ENCODE measurements at places on chromosomes 5 and 9.

DNA sequence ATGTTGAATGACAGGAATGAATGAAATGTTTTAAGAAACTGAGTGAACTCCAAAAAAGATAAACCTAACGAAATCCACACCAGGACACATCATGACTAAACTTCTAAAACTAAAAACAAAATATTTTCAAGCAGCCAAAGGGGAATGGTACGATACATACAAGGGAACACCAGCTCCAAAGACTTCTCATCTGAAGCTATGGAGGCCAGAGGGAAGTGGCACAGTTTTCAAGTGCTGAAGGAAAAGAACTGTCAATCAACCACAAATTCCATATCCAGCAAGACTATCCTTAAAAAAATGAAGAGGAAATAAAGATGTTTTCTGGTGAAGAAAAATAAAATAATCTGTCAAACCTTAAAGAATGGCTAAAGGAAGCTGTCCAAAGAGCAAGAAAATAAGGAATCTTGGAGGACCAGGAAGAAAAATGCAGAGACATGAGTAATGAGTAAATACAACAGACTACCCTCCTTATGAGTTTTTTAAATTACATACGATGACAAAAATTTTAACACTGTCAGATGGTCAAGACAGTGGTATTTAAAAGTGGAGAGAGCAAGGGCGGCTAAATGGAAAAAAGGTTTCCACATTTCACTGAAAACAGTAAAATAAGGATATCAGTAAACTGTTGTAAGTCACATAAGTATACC lies 12.0 kb downstream of the CAMSAP1 start:
- no peak for DNase-seq

DNA sequence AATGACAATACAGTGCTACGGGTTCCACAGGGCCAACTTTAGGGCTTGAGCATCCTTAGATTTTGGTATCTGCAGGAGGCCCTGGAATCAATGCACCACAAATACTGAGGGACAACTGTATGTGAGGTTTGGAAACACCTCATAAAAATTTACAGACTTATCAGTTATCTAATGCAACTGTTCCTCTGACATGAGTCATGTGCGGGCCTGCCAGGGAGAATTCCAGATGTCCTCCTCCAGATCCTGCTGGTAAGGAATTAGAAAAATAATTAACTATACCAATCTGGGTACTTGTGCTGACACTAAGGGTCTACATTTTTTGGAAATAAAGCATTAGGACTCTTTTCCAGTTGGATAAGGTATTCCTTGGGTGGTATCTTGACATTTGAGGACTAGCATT lies 333.3 kb downstream of the ARRDC3 start:
- DNase-seq: no peak

GRCh38 chr5:103561685-103562452 lies 720 bp downstream of the NUDT12 start:
- DNase-seq: no peak

DNA sequence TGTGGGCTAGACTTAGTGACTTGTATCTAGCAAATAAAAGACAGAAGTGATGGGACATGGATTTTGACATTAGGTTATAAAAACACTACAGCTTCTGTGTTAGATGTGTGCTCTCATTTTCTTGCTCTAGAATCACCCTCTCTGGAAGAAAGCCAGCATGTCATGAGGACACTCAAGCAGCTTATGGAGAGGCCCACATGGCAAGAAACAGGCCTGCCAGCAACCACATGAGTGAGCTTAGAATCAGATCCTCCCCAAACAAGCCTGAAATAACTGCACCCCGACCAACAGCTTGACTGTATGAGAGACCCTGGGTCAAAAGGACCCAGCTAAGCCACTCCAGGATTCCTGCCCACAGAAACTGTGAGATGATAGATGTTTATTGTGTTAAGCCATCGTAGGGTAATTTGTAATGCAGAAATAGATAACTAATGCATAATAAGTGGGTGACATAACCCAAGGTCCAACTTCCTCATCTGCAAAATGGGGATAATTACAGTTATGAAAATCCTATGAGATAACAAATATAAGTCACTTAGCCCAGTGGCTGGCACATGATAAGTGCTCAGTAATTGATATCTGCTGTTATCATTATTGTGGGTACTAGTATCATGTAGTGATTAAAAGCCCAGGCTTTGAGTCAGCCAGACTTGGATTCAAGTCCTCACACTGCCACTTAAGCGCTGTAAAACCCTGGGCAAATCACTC lies 86.5 kb downstream of the KLHL3 start:
- DNase-seq: no peak

GRCh38 chr9:114671605-114672004 lies 10.4 kb downstream of the TEX48 start:
- no peak for DNase-seq

DNA sequence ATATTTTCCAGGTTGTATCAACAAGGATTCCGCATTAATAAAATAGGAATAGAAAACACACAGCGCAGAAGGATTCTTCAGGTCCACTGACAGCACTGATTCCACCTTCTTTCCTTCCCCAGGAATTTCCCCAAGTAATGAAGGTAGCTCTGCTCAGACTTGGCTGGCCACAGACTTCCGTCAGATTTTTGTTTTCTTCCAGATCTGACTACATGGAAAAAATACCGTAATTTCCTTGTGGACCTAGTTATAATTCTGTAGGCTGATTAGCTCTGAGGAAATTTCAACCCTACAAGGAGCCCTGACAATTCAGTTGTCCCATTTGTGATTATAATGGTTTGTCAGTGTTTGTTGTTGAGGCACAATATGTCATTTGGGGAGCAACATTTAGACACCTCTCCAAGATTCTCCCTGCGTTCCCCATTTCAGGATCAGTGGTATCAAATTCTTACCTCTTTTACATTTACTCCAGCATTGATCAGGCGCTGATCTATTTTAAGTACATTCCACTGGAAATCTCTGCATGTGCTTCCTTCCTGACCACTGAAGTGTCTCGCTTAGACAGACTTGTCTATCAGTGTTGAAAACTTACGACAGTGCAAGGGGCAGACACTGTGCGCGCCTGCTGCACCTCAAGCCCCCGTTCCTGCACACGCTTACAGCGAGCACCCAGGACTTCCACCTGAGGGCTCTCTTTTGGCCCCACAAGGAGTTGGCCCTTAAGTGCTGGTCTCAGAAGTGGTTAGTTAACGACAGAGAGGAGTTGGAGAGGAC lies 94.8 kb downstream of the LHFPL2 start:
- DNase-seq: no peak

- no peak for DNase-seq
Measured at GRCh38 chr5:99059685-99060084, 130.9 kb upstream of the CHD1 start.

DNA sequence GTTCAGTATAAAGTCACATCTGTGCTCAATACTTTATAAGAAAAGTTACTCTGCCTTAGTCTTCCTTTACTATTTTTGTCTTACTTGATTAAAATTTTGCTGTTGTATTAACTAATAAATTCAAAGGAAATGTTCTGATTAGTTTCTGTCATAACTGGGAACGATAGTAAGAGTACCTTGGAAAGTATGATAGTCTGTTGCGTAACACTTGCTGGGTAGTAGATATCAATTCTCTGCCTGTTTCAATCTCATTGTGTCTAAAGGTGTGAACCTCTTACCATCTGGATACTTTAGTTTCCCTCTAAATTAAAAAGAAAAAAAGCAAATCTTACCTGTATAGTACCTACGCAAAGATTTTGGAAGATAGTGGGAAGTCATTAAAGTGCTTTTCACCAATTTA lies 48.5 kb downstream of the COMMD10 start:
- no peak for DNase-seq

DNA sequence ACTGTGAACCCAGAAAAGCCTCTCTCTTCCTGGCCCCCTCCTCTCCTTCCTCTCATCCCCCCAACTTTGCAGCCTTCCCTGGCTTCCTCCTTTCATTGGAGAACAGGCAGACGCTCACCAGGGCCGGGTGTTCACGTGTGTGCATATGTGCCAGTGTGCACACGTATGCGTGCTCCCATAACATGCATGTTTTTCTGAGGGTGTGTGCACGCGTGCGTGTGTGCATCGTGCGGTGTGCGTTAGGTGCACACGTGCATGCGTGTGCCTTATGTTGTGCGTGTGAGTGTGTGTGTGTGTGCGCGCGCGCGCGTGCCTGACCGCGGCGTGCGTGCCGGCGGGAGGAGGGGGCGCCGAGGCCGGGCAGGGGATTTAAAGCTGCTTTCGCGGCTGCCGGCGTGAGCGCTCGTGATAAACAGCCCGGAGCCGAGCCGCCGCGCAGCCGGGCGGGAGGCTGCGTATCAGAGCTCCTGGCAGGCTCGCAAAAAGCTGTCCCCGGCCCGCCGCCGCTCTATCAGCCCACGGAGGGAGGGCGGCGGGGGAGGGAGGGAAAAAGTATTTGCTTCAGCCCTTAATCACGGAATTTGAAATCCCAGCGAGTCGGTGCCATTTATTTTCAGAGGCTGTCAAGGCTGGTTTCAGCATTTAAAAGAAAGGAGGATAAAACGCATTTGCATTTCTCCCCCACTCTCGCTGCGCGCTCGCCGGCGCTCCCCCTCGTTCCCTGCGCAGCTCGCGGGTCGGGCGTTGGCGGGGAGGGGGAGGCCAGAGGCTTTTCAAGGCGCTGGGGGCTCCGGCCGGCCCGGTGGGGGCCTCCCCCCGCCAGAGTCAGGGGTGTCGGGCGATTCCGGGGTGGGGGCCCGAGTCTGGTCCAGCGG lies 183.9 kb downstream of the C9orf50 start:
- DNase-seq: peak; percentile 26

DNA sequence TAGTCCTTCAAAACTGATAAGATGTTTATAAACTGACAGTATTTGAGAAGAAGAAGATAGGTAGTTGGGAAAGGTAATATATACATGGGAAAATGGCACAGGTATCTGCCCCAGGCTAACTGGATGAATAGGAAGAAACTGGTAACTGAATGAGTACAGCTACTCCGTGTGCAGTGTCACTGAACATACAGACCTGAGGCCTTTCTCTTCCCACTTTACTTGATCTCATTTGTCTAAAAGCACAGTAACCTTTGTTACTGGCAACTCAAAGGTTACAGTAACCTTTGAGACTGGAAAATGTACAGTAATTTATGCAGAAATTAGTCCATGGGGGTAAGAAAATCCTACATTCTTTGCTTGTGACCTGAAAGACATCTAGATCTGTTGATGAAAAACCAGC lies 735.0 kb upstream of the RIOK2 start:
- no peak for DNase-seq

- DNase-seq: no peak
Measured at GRCh38 chr9:90271707-90272106, 370.9 kb downstream of the DIRAS2 start.

GRCh38 chr5:88837222-88837621 lies 45.8 kb downstream of the MEF2C start:
- DNase-seq: no peak

DNA sequence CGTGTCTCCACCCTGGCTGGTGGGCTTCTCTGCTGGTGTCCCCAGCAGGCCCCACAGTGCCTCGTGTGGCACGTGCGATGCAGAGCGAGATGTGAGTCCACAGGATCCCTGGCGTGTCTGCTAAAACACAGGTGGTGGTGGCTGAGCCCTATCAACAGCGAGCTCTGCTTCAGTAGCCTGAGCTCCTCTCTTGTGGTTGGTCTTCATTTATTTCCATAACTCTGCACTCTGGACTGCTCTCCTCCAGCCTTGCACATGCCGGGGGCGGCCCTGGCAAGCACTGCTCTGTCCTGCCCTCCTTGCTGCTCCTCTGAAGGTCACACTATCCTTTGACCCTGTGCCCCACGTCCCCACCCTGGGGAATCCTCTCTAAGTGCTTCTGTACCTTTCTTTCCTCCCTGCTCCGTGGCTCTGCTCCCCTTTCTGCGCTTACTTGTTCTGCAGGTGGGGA lies 59.2 kb downstream of the NSUN2 start:
- no peak for DNase-seq

- no peak for DNase-seq
Measured at GRCh38 chr5:103598997-103599566, 36.5 kb upstream of the NUDT12 start.

DNA sequence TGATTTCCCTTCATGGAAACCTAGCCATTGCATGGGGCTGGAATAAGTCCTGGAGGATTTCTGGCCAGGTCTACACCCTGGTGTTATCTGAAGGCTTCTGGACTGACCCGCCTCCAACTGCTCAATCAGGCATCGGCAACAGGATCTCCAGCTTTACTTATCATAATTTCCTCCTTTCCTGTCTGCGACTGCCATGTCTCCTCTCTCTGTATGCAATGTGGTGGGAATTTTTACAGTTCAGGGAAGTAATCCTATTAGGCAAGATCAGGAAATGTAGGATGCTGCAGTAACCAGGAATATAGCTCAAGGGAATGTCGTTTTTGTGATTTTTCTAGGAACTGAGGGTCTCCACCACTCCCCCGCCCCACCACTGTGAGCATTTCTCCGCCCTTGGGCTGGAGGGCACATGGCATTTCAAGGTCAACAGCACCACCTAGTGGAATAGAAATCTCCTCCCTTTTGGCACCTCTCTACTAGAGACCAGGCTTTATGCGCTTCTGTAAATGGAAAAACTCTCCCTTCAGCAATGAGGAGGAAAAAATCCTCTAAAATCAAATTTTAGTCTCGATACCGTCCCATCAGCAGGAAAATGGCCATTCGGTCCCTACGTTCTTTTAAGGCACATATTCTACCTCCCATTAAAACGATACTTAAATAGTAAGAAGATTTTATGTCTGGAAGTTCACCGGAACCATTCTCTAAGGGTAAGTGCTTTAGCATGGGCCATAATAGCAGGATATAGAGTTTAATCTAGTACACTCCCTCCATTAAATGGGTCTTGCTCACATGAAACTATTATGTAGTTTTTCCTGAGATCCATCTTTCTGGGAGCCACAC lies 93.0 kb downstream of the YTHDC2 start:
- peak; percentile 42 for DNase-seq

GRCh38 chr9:81627481-81627880 lies 61.9 kb downstream of the TLE1 start:
- no peak for DNase-seq

GRCh38 chr5:111635151-111635902 lies 121.7 kb downstream of the NREP start:
- DNase-seq: no peak

- DNase-seq: no peak
Measured at GRCh38 chr5:72454996-72455395, 52.2 kb downstream of the ZNF366 start.

DNA sequence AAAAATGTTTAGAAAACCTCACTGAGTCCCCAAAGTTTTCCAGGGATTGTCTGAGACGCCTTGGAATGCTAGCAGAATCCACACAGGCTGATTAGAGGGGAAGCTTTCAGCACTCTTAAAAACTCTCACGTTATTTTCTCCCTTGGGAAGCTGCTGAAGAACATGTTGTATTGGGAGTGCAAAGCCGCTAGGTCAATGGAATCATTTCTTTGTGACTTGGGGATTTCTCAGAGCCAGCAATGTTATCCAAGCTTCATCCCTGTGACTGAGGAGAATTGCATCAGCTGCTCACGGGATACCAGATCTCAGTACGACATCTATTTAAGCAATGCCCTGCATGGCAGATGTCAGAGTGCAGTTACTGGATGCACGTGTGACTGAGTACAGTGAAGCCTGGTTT lies 426.4 kb upstream of the MPDZ start:
- DNase-seq: no peak

- no peak for DNase-seq
Measured at GRCh38 chr5:151614565-151614964, 23.4 kb upstream of the FAT2 start.
